Stimulated activated CD8-positive, alpha-beta memory T cell treated with anti-CD3 and anti-CD28 coated beads, Interleukin-15, amount 100 ng/mL, for 1 hour (primary cell): ENCODE measurements at places on chromosomes 11 and 22.

- no peak for DNase-seq
These were observed 79.1 kb upstream of the KCNQ1OT1 start for GRCh38 chr11:2778630-2779498.

DNA sequence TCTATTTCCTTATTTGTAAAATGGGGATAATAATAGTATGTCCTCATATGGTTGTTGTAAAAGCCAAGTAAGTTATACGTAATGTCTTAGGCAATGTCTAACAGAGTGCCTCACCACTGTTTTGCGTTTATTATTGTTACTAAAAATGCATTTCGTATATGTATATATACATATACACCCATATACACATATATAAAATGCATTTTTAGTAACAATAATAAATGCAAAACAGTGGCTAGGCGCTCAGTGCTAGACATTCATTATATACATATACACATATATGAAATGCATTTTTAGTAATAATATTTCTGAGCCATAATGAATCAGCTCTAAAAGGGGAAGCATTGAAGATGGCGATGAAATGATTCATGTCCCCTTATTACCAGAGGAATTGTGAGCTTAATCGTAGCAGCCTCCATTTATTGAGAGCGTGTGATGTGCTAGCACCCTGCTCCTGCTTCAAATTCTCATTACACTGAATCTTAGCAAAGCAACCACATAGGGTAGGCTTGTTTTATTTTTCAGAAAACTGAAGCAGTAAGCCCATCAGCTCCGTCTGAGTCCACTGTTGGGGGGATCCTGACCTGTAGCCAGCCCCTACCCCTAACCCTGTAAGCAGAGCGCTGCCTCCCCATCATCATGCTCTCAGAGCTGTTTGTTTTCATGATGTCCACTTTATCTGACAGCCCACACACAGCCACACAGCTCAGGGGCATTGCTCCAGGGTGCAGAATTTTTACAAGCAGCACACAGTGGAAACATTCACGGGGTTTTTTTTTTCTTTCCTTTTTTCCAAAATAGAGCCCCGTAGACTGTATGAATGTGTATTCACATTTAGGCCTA, 97.1 kb upstream of the NAV2 start:
- no peak for DNase-seq

DNA sequence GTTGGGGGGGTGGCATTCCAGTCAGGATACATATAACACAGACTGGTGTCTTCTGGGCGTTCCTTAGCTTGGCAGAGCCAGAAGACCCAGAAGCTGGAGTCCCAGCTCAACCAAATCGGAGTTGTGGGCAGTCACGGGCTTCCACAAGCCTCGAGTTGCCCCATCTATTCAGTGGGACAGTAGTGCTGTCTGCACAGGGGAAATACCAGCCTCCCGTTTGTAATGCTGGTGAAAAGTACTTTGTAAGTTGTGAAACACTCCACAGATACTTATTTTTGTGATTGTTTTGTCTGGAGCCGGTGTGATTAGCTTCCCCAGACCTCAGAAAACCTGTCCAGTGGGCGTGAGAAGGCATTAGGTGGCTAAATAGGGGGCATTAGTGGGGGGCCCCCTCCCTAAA, 13.6 kb downstream of the DGKZ start:
- DNase-seq = no peak

DNA sequence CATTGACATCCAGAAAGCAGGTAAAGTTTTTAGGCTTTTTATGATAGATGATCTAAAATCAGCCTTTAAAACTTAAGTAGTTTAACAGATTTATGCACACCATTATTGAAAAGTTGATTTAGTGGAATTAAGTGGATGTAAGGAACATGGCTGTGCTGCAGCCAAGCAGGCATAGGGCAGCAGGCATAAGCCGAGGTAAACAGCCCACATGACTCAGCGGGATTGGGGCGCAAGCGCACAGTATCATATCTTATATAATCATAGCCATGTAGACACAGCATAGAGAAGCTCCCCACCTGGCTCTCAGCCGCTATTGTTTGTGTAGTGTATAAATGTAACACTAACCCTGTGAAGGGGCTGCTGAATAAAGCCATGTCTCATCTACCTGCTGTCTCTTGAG, 157.5 kb downstream of the WNT11 start:
- DNase-seq = no peak

DNA sequence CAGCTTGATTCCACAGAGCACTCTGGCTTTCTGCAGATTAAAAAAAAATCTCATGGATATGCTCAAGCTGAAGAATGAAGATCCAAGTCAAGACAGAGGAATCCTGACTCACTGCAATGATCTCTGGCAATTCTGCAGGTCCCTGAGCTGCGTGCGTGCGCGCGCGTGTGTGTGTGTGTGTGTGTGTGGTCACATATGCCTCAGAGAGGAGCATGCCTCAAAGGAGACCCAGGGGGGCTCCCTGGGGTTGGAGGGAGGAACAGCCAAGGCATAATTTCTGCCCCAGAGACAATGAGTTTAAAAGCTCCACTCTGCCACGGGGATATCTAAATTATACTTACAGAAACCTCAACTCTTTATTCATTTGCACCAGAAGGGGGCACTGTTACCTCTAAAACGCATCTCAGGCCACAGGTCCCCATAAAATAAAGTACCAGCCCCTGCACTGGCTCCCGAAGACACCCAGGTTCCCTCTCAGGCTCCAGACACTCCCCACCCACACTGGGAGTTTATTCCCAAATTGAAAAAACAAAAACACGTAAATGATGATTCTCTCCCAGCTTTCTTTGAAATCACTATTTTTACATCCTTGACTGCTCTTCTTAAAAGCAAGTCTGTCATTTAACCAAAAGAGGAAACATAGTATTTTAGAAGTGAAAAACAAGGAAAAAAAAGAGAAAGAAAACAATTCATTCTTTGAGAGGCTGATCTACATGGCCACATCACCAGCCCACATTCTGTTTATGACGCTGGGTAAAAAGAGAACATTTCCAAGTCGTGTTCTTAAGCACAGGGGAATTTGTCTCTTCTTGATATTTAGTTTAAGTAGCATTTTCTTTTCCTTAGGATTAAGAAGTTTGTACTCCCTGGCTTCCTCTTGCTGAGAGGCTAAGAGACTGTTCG, 401.0 kb downstream of the LARGE1 start:
- no peak for DNase-seq

- DNase-seq = no peak
These were observed 28.2 kb downstream of the SEZ6L start for GRCh38 chr22:26197425-26197824.

DNA sequence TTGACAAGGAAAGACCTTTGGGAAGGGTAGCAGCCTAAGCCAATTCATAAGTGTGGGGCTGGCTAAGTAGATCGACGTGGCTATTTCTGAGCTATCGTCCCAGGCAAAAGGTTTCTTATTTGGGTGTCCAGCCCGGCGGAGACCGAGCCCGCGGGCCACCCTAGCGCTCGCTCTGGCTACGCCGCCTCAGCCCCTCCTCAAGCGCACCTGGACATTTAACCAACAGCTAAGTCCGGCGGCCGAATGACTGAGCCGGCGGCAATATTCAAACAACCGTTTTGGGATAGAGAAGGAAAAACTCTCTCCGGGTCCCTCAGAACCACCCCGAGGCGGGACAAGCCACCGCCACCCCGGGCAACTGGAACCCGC, 457 bp downstream of the RNF141 start:
- no peak for DNase-seq

GRCh38 chr11:1805525-1805924, 29.3 kb upstream of the SYT8 start:
- no peak for DNase-seq

DNA sequence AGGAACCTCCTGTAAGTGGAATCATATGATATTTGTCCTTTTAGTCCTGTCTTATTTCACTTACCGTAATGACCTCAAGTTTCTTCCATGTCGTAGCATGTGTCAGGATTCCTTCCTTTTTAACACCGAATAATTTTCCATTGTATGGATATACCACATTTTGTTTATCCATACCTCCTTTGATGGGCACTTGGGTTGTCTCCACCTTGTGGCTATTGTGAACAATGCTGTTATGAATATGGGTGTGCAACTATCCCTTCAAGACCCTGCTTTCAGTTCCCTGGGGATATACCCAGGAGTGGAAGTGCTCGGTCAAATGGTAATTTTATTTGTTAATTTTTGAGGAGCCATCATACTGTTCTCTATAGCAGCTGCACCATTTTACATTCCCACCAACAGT, 244.9 kb upstream of the BLID start:
- DNase-seq = no peak

DNA sequence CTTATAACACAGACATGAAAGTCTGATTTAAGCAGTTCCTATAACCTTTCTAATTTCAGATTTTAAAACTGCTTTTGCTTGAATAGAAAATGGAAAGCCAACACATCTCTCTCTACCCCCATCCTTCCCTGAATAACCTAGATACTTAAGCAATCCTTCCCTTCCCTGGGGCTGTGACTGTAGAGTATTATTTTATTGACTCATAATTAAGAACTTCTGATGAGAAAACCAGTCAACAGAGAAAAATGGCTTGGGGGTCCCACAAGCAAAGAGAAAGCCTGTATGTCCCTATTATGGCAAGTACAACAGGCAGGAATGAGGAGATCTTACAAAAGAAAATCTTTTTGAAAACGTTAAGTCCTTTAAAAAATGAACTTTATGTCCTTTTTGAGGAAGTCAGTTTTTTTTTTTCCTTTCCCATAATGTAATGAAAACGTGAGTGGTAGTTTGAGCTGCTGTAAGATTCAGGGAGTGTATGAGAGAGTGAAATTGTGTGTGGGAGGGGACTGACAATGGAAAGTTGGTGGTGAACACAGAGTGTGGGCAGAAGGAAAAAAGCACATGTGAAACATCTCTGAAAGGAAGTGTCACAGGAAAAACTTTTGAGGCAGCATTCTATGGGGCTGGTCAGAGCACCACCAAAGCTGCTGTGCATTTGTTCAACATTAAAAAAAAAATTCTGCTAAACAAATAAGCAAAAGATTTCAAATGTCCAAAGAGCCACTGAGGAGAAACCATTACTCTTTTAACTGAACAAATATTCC, 154.6 kb downstream of the MAML2 start:
- DNase-seq = no peak

GRCh38 chr22:31329029-31329428, 17.1 kb downstream of the PATZ1 start:
- DNase-seq = no peak

- DNase-seq = no peak
These were observed 5.4 kb upstream of the IPO7 start for GRCh38 chr11:9379041-9379440.

GRCh38 chr11:111939836-111940604, 2.9 kb downstream of the DIXDC1 start:
- DNase-seq = no peak

- no peak for DNase-seq
These were observed 117.1 kb downstream of the KCNC1 start for GRCh38 chr11:17851697-17852096.

DNA sequence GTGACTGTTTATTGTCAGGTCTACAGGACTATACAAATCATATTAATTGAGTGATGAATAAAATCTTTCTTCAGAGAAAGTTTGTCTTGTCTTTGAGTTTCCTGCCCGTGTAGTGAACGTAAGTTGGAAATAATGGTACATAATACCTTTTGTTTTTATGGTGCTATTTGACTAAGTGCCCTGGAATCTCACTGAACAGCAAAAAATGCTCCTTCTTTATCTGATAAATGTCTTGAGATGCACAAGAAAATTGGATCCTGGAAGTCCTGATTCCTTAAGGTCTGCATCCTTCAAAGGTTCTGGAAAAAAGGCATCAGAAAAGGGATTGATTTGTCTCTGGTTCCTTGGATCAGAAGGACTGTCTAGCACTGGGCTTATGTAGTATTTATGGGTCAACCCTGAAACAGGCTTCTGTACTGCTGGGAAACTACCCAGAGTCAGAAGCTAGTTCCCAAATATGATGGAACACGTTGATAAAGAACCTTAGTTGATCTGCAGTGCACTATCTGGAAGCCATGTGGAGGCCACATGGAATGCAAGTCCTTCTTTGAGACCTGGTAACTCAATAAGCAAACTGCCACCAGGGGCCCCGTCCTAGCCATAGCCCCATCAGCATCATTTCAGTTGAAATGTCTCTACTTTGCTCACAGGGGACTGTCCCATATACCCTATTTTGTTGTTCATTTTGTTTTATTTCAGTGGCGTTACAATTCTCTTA, 100.6 kb upstream of the CD44 start:
- DNase-seq = no peak

DNA sequence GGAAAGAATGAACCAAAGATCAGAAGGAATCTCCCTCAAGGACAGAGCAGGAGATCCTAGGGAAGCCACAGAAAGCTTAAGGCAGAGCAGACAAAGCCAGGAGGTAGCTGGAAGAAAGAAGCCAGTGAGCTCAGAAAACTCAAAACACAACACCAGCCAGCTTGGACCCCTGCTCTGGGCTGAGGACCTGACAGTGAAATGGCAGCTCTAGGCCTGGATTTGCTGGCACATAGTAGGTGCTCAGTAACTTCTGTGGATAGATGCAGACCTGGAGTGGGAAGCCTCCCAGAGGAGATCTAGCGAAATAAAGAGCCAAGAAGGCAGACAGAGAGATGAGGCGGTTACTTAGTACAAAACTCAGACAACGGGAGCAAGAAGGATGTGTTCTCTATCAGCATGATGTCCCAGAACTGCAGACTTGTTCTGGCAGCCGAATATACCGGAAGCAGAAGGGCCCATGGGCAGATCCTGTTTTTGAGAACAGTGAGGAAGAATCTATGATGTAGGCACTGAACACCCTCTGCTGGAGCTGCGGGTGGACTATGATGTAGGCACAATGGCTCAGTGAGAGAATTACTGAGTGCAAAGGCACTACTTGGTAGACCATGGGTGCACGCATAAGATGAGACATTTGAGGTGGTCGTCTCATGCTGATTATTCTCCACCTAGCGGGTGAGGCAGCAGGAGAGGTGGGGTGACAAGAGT, 4.8 kb downstream of the ROBO4 start:
- DNase-seq = no peak

- DNase-seq = no peak
These were observed 62.1 kb upstream of the ARFGAP3 start for GRCh38 chr22:42919199-42919598.

DNA sequence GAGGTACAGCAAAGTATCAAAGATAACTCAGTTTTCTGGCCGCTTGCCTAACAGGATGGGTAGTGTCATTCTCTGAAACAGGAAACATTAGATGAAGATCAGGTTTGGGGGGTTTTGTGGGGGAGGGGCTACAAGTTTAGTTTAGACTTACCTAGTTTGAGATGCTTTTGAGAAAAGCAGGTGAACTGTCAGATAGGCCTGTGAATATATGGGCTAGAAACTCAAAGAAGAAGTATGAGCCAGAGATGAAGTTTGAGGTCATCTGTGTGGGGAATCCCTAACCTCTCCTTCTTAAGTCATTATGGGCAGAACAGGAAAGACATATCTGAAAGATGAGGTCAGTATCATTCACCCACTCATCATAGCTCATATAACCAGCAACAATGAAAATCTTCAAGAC, 11.9 kb downstream of the HOATZ start:
- no peak for DNase-seq

- DNase-seq = no peak
These were observed 90.6 kb upstream of the TIMP3 start for GRCh38 chr22:32710896-32711295.
